ENCODE measurements at places on chromosomes 5 and 9.

GRCh38 chr9:128706045-128706444 is 3.7 kb downstream of the PKN3 start:
- DNase-seq = no peak

GRCh38 chr5:157541447-157542118 is 34.0 kb downstream of the ADAM19 start:
- no peak for DNase-seq

DNA sequence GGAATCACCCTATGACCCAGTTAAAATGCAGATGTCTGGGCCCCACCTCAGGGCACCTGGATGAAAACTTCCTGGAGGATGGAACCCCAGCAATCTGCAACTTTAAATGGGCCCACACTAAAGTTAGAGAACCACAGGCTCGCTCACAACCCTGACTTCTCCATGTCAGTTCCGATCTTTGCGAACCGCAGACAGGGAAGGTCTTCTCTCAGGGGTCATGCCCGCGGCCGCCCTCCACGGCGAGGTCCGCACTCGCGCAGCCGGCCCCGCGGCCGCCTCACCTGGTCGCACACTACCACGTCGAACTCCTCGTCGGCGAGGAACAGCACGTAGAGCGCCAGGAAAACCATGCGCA is 499 bp downstream of the ALG2 start:
- DNase-seq = no peak

- no peak for DNase-seq
Measured at GRCh38 chr9:135991771-135992170, 30.6 kb upstream of the UBAC1 start.

- no peak for DNase-seq
Measured at GRCh38 chr5:69213513-69214215, 21.0 kb upstream of the CDK7 start.

GRCh38 chr5:105167092-105167491 is 1604.5 kb upstream of the NUDT12 start:
- no peak for DNase-seq

DNA sequence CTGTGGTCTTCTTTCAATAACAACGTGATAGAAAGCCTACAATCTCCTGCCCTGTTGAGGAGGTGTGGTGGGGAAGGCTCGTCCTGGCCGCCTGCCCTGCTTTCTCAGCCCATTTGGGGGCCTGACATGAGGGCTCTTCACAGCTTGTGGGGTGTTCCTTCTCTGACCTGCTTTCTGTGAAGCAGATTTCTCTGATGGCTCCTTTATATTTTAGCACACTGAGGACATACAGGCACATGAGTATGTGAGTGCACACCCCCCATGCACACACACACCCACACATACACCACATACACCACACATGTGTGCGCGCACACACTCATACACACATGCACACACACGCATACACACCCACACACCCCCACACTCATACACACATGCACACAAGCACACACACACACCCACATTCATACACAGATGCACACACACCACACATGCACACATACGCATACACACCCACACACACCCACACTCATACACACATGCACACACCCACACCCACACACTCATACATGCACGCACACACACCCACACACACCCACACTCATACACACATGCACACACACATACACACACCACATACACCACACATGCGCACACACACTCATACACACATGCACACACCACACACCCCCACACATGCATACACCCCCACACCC is 117.5 kb downstream of the COL5A1 start:
- DNase-seq = no peak

GRCh38 chr9:81632599-81632998 is 56.7 kb downstream of the TLE1 start:
- no peak for DNase-seq

- no peak for DNase-seq
Measured at GRCh38 chr9:38200431-38200830, 131.4 kb upstream of the SHB start.

- DNase-seq = no peak
Measured at GRCh38 chr9:108019821-108020220, 530.3 kb upstream of the KLF4 start.

DNA sequence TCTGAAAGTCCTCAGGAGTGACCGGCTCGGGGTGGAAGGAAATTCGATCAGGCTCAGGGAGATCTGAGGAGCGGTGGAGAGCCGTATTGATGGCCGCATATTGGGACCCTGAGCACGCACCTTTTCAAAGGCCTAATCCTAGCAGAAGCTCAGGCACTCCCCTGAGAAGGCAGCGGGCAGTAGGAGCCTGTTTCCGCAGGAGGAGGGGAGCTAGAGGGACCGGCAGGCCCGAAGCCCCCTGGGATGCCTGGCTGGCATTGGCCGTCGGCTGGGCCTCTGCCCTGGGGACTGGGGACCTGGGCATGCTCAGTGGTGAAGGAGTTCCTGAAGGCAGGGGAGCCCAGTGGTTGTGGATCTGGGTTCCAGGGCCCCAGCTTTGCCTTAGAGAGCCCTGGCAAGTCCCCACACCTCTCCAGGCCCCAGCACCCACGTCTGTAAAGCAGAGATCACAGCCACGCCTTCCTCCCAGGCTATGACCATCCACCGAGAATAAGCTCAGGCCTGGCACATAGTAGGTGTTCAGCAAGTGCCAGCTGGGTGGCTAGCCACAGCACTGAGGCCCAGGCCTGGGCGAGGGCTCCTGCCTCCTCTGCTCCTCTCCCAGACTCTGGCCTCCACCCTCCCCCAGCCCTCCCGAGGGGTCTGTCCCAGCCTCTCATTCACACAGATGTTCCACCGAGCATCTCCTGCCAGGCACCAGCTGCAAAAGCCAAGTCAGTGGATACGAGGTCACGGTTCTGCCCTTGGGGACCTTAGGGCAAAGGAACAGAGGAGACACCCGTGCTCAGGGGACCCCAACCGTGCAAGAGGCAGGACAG is 17.2 kb upstream of the QRFP start:
- DNase-seq = no peak

DNA sequence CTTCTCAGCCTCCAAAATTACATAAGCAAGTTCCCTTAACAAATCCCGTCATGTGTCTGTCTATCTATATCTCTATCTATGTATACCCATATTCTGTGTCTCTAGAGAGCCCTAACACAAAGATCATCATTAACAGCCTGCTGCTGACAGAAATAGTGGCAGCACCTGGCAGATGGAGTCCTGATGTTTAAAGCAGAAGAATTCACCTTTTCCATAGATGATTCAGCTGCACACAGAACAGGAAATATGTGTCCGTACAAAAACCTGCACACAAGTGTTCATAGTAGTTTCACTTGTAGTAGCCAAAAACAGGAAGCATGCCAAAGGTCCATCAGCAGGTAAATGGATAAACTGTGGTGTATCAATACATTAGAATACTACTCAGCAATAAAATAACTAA is 45.0 kb upstream of the ACO1 start:
- no peak for DNase-seq

DNA sequence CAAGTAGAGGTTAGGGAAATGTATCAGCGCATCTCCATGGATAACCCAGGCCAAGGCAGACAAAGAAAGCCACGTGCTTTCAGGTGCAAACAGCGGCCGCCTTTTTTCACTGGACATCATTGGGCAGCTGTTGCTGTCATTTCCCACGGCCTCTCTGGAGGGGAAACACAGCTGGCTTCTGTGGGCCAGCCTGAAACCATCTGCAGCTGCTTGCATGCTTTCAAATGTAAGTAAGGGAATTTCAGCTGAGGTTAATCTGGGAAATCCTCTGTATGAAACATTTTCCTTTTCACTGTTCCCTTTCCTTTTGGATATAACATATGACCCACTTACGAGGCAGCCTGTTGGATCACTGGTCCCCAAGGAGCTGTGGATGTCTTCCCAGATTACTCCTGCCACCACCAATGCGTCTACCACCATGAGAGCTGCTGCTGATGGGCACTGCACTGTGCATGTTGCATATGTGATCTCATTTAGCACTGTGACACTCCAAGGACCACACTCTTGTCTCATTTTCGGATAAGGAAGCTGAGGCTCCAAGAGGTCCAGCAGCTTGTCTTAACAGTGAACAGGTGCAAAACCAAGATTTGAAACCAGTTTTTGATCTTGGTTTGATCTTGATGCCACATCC is 106.3 kb downstream of the C9orf152 start:
- no peak for DNase-seq

- DNase-seq = no peak
Measured at GRCh38 chr5:40428815-40429214, 250.9 kb upstream of the PTGER4 start.

- DNase-seq = no peak
Measured at GRCh38 chr5:89728750-89729149, 680.8 kb downstream of the CETN3 start.

DNA sequence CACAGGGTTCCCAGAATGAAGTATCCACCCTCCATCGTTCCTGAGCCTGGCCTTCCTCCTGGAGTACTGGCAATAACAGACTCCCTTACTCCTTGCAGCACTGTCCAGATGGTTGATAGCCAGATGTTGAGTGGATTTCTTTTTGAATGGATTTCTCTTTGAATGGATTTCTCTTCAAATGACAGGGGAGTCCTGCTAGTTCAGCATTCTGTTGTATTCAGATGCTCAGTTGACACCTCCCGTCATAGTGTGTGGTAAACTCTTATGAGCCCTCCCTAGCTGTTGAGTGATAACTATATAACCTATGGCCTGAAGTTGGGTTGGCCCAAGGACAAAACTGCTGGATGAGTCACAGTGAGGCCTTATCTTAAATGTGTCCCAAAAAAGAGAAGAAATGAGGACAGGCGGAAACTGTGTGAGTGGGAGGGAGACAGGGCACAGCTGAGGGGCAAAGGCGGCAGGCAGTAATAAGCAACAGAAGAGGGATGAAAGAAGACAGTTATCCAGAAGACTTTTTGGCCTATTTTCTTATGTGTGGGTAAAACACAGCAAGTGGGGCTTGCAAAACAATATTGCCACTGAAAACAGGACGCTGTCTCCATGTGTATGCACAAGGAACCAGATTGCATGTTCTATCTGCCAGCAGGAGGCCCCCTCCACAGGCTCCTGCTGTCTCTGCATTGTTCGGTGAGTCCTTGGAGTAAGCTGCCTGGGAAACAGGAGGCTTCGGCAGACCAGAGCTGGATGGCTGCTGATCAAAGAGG is 209.5 kb upstream of the S1PR3 start:
- DNase-seq = no peak

- DNase-seq = no peak
Measured at GRCh38 chr5:78424665-78425064, 64.2 kb downstream of the SCAMP1 start.

DNA sequence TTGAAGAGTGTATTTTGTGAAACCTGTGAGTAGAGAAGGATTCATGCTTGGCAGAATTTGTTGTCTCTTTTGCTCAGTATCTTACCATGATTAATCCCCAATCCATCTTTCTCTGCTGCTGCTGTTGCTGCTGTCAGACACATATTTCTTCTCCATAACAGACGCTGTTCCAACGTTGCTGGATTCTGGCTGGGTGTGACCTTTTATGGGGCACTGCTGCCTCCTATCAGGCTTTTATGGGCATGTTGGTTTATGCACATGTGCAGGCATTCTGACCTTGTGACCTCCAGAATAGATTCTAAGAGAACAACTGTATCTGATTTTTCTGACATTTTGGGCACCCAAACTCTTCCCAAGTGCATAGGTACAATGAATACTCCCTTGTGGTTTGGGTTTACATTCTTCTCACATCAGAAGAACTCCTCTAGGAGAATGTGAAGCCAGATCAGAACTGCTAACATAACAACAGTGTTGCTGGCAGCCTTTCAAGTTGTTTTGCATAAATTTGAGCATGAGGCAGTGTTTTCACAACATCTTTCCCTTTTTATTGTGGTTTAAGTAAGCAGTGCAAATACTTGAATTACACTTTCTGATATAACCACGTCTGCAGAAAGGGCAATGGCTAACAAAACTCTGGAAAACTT is 9.2 kb upstream of the ISL1 start:
- no peak for DNase-seq

GRCh38 chr9:2469681-2470221 is 151.8 kb upstream of the VLDLR start:
- DNase-seq = no peak

DNA sequence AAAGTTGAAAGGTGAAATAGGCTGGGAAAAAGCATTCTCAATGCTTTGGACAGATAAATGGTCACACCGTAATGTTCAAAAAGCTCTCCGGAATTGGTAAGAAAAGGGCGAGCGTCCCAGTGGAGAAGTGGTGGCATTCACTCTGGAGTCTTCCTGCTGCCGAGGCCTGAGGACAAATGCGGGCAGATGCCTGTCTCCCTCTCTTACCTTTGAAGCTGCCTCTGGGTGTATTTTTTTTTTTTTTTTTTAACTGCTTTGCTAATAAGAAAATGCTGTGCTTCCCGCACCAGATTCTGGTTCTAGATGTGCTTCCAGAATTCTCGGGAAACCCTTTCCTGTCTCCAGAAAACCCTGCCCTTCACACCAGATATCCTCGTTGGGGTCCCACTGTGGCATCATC is 24.4 kb upstream of the CTSL start:
- DNase-seq = no peak

GRCh38 chr5:2015124-2015848 is 132.6 kb upstream of the IRX4 start:
- no peak for DNase-seq

- no peak for DNase-seq
Measured at GRCh38 chr5:90495146-90495545, 20.5 kb downstream of the POLR3G start.

- no peak for DNase-seq
Measured at GRCh38 chr5:135452321-135453030, at the start of gene TIFAB. Gene TIFAB (minus strand): TSS chr5:135452351. CDS start chr5:135449939, 2,412 bp downstream.

DNA sequence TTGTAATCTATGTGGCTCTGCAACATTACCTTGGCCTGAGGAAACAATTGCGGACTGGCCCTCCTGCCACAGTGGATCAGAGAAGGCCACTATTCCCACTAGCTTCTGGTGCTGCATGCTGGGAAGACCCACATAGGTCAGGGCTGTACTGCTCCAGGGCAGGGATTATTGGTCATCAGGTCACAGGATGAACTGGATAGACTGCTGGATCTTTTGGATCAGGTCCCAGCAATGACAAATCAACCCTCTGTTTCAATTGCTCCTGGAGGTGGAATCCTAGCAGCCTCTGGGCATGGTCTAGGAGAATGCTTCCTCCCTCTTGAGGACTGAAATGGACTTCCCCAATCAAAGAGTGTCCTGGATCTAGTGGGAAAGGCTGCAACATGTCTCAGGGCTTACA is 66.7 kb upstream of the PHF24 start:
- DNase-seq = no peak

Data from stimulated activated naive CD4-positive, alpha-beta T cell treated with Interleukin-2 at 50 U/mL for 16 hours (primary cell).